ENCODE measurements at places on chromosomes 3 and 15.

- DNase-seq = peak; percentile 96
Observed at GRCh38 chr15:44536302-44536961, 515 bp upstream of the EIF3J start.

- no peak for DNase-seq
Observed at GRCh38 chr3:86149054-86149453, 841.9 kb downstream of the VGLL3 start.

- peak; percentile 61 for DNase-seq
Observed at GRCh38 chr15:77527831-77528231, 104.9 kb downstream of the LINGO1 start.

DNA sequence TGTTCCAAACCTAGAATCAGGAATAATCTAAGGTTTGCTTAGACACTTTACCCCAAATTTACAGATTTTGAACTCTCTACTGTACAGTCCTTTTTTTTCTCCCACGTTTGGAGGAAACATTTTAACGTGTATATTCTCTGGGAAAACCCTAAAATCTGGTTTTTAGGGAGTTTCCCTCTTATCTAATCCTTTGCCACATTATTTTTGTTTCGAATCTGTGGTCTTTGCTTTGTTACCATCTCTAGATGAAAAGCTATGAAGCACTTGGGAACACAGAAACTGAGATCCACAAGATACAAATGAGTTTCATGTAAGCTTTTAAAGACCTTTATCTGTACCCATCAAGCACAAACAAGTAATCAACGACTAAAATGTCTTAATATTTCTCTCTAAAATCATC lies 41.3 kb downstream of the PLD1 start:
- no peak for DNase-seq

DNA sequence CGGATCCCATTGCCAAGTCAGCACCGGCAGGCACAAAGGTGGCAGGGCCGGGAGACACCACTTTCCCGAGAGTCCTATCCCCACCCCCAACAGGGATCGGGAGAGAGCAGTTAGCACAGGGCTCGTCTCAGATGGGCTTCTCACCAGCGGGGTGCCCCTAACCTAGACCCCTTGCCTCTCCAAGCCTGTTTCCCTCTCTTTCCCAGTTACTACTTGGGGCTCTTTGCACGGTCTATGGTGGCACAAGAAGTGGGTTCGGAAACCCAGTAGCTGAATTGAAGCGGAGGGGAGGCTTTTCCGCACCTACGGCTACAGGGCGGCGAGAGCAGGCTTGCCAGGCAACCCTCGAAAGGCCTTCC lies 383 bp upstream of the EFCC1 start:
- no peak for DNase-seq

DNA sequence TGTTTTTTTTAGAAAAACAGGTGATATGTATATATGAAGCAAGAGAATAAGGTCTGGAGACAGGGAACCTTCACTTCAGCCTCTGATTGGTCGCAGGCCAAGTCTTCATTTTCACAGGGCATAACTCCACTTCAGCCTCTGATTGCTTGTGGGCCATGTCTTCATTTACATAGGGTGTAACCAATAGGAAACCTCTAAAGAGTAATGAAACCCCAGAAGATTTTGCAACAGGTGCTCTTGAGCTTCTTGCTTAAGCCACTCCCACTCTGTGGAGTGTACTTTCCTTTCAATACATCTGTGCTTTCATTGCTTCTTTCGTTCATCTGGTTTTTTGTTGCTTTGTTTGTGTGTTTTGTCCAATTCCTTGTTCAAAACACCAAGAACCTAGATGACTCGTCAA lies 22.6 kb upstream of the SCG3 start:
- DNase-seq = no peak

- DNase-seq = peak; percentile 58
Observed at GRCh38 chr15:77852241-77853007, 219.7 kb upstream of the LINGO1 start.

DNA sequence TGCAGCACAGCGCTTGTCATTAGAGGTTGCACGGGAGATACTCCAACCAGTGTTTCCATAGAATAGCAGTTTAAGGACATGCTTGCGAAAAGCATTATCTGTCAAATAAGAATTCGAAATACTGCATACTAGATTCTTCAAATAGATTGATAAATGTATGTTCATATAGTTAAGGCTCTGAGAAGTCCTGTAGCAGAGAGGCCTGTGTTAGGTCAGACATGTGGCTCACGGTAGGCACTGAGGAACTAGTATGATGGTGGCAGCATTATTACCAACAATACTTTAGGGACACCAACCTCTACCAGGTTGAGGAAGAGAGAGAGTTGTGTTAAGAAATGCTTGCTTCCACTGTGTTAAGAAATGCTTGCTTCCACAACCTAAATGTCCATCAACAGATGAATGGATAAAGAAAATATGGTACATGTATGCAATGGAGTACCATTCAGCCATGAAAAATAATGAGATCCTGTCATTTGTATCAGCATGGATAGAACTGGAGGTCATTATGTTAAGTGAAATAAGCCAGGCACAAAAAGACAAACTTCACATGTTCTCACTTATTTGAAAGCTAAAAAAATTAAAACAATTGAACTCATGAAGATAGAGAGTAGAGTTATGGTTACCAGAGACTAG lies 14.9 kb downstream of the MTMR14 start:
- no peak for DNase-seq

DNA sequence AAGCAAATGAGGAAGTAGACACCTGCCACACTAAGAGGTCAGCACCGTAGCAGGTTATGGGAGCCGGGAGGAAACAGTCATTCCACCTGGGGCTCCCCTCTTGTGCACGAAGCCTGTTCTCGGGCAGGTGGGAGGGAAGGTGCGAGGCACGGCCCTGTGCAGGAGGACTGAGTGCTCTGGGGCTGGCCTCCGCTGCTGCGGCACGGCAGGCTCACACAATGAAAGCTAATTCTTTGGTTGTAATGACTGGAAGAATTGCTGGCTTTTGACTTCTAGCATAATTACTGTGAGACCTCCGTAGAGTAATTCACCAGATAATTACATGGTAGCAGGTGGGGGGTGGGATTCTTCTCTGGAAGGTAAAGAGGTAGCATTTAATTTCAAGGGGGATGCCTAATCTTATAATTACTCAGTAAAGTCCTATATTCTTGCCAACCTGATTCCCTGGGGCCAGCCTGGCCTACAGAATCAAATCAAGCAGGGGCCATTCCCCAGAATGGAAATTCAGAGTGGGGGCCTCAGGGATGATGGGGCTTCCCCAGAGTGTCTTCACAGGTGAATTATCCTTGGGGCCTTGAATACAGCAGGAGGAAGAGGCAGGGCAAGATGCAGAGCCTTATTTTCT lies 129.1 kb downstream of the TPRA1 start:
- no peak for DNase-seq

- no peak for DNase-seq
Observed at GRCh38 chr3:104291878-104292277, 1074.8 kb upstream of the ALCAM start.

DNA sequence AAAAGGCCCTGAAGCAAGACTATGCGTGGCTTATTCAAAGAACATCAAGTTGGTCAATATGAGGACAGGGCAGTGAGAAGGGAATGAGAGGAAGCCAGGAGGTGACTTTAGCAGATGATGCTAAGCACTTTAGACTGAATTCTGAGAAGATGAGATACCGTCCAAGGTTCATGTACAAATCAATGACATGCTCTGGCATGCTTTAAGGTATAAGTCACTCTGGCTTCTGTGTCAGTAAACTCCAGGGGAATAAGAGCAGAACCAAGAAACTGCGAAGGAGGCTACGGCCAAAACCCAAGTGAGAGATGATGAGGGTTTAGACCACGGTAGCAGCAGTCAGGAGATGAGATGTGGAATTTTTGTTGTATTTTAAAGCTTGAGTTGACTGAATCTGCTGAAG lies 8.9 kb upstream of the CCDC50 start:
- DNase-seq = no peak

DNA sequence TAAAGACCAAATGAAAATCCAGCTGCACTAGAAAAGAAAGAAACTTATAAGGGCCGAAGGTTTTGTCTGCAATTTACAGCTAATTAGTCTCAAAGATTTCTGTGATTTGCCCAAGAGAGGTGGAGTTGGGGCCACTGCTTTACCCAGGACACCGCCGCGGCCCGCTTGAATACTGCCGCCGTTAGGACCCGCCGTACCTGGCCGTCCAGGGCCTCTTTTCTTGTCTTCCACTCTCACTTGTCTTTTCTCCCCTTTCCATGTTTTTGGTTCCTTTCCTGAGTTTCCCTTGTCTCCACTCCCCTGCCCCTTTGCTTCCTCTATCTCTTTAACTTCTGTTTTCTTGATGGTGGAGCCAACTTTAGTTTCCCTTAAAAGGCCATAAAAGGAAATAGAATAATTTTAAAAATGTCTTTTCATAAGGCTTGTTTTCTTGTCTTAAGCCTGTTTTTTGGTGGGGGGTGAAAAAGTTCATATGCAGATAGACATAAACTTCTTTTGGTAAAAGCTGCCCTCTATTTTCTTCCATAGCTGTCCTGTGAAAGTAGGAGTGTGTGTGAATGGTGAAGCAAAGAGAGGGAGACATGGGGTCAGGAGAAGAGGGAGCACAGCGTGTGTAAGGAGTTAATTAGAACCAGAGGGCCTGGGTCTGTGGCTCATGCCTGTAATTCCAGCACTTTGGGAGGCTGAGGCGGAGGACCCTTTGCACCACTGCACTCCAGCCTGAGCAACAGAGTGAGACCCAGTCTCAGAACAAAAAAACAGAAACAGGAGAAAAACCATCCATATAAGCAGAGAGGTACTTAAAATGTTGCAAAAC lies 16.0 kb upstream of the CCNL1 start:
- peak; percentile 89 for DNase-seq

GRCh38 chr3:43525941-43526607 lies 95.7 kb downstream of the ANO10 start:
- DNase-seq = no peak

DNA sequence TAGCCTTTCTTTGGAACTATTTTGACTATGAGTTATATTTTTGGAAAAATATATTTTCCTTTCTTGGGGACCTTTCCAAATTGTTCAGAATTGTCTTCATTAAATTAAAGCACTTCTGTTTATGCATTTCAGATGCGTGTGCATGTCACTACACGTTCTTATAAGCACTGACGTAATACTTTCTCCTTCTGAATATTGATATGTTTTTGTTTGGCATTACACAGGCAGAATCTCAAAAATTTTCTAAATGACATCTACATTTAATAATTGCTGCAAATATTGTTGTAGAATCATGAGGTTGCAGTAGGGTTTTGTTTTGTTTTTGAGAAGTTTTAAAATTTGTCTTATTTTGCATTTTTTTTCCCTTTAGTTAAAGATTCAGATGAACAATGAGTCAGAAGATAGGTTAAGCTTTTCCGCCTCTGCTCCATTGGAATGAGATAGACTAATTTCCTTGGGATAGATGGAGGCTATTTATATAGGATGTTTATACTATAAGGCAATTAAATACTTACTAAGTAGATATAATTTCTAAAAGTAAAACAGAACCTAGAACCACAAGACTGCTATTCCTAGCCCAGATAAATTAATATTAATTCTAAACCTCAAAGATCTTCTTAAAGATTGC lies 110.8 kb downstream of the MBNL1 start:
- no peak for DNase-seq

- DNase-seq = no peak
Observed at GRCh38 chr3:22621205-22621809, 581.8 kb upstream of the UBE2E2 start.

DNA sequence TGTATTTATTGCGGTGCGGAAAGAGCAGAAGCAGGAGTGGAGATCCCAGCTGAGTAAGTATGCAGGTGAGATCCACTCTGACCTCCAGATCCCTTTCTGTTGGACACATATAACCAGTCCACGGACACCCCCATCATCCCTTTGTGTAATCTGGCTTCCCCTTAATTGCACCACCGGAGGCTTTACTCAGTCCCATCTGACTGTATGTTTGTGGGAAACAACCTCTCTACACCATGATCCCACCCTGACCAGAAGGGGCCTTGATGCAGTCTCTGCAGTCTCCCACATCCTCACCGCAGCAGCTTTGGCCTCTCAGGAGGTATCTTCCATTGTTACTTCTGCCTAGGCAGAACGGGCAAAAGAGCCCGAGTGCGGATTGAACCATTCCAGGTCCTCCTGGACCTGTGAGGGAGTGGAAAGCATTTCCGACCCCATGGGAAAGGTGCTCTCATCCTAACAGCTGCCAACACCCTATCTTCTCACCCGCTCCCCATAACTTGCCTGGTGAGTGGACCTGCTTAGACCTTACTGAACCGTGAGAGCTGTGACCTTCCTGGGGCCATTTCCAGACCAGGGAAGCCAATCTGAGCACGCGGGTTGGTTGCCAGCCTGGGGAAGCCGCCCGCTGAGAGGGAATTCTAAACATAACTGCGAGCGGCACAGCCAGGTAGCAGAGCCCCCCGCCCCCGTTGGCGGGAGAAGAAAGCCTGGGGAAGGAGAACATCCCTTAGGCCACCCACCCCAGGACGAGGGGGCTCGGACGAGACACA lies 1.1 kb downstream of the SLCO2A1 start:
- DNase-seq = no peak

DNA sequence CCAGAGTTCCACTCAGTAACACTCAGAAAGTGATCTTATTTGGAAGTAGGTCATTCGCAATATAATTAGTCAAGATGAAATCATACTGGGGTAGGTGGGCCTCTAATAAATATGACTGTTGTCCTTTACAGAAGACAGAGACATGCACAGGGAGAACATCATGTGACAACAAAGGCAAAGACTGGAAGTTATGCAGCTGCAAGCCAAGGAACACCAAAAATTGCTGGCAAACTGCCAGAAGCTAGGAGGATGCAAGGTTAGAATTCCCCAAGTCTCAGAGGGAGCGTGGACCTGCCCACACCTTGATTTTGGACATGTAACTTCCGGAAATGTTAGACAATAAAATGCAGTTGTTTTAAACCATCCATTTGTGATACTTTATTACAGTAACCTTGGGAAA lies 471.5 kb upstream of the AGTR1 start:
- DNase-seq = no peak

DNA sequence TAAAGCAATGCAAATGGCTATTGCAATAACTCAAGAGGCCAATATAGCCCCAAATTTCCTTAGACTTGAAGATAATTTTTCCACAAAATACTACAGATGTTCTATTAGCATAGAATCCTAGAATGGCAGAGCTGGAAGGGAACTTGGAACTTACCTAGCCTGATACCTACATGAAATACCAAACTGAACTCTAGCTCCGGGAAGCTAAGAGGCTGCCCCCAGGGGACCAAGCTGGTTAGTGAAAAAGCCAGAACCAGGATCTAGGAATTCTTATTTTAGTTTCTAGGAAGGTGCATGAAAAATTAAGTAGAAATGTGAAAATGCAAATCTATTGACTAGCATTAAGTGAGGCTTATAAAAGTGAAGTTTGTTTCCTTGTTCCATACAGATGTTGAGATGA lies 256.0 kb upstream of the CBLB start:
- no peak for DNase-seq

- no peak for DNase-seq
Observed at GRCh38 chr15:93018574-93018973, 70.4 kb downstream of the RGMA start.

Measured in spleen (tissue), 13 donors.